ENCODE measurements at places on chromosomes 3 and 15.

- no peak for DNase-seq
Measured at GRCh38 chr3:54950391-54951003, 22.6 kb upstream of the LRTM1 start.

DNA sequence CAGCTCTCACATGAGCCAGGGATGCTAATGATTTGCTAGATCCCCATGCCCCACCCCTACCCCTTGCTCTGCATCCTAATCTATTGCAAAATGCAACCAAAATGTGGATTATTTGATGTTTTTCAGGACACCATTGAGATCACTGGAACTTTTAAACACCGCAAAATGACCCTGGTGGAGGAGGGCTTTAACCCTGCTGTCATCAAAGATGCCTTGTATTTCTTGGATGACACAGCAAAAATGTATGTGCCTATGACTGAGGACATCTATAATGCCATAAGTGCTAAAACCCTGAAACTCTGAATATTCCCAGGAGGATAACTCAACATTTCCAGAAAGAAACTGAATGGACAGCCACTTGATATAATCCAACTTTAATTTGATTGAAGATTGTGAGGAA lies 29.7 kb downstream of the HDC start:
- DNase-seq: no peak

DNA sequence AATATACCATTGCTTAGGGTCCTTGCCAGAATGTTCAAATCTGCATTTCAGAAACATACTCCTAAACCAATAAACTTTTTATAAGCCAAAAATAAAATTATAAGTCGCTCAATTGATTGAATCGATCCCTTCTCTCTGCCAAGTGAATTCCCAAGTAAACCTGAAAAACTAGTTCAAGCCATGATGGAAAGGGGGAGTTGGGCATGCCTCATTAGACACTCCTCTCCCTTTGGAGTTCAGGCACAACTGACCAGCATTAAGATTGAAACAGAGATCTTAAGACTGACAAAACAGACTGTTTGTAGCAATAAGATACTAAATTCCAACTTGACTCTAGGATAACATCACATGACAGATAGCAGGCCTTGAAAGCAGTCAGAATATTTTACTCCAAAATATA lies 113.7 kb upstream of the RASGRP1 start:
- no peak for DNase-seq

GRCh38 chr15:70266412-70267121 lies 168.8 kb upstream of the TLE3 start:
- DNase-seq: no peak

DNA sequence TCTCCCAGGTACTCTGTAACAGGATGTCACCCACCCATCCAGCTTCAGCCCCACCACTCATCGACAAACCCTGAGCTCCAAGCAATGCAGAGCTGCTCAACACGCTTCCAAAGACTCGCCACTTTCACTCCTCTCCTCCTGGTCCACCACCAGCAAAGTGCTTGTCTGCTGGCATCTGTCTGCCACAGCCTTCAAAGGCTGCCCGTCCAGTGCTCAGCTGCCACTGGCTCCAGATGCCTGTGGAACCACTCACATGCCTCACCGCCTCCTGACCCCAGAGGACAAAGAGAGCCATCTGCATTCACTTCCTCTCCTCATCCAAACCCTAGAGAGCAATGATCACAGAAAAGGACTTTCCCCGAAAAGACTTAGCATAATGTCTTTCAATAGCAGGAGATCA lies 109.5 kb upstream of the OCA2 start:
- DNase-seq: no peak

GRCh38 chr15:62270216-62270921 lies 105.3 kb upstream of the C2CD4B start:
- DNase-seq: no peak

DNA sequence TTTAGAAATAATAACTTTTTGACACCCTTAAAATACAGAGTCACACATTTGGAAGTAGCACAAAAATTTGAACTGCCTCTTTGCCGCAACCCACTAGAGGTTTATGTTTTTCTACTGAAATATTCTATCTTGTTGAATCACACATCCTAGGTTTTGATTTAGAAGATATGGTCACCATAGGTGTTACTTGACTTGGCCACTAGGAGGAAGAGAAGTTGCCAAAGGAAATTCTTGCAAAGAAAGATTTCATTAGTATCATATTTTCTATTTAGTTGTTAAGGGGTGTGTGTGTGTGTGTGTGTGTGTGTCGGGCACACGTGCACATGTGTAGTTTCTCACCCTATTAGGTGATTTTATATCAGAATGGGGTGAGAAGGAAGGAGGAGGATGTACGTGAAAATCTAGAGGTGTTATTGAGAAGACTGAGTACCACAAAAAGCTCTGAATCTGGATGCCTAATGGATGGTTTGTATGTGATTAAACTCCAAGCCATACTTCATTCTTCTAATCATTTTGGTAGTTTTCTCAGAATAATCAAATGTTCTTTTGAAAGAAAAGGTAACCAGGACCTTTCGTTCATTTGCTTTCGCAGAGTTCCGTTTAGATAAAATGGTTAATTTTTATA lies 31.5 kb downstream of the ZFAND6 start:
- DNase-seq: no peak

- no peak for DNase-seq
Measured at GRCh38 chr3:83096-83495, 113.5 kb upstream of the CHL1 start.

GRCh38 chr15:27869697-27870281 lies 229.3 kb downstream of the OCA2 start:
- no peak for DNase-seq

GRCh38 chr3:197460639-197461038 lies 95.1 kb downstream of the BDH1 start:
- no peak for DNase-seq

DNA sequence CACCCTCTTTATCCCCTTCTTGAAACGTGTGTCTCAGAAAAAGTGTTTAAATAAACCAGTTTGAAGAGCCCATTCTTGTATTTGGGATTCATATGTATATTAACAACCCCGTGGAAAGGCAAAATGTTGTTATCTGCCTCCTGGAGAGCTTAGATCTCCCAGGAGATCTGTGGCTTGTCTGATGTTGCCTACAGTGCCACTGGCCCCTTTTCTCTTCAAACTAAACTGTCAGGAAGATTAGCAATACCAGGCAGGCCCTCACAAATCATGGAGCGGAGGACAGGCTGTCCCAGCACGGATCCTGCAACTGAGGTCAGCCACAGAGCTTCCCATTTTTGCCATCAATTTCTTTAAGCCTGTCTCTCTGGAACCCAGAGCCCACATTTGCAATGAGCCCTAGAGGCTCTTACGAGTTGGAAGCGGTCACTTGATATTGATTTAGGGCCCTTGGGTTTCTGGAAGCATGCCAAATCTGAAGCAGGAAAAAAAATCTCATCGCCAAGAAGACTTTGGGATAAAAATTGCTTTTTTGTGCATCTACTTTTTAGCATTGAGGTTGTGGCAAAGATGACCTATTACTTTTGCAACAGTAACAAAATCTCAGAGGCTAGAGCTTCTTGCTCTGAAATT lies 234.1 kb downstream of the OPA1 start:
- DNase-seq: no peak

GRCh38 chr3:61736506-61736905 lies 175.1 kb downstream of the PTPRG start:
- no peak for DNase-seq

GRCh38 chr3:122021811-122022401 lies at the start of gene ILDR1:
TSS of gene ILDR1 (minus strand) at chr3:122022247. CDS start at chr3:122022077, 170 bp downstream.
- DNase-seq: peak; percentile 29

DNA sequence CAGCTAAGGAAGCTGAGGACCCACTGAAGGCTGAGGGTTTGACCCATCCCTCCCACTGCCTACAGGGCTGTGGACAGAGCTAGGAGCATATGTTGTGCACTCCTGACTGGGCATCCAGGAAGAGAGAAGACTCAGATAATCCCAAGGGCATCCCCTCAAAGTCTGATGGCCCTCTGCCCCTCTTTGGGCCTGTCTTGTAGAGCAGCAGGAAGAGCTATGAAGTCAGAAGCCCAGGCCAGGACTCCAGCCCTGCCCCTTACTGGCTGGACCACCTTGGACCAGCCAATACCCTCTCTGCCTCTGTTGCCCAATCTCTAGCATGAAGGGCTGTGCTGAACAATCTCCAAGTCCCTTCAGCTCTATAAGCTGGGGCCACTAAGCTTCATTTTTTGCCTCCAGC lies 210.8 kb downstream of the RPLP1 start:
- no peak for DNase-seq

All from stimulated activated CD4-positive, alpha-beta T cell treated with anti-CD3 and anti-CD28 coated beads, Interleukin-15, amount 100 ng/mL, for 24 hours (primary cell).